Daoy (cell line): ENCODE measurements at places on chromosomes 1 and 21. TPM values are rescaled to one million over a fixed set of nuclear protein-coding genes. Genes with fewer than 3 reads are reported as not detected.

- no peak for DNase-seq
Observed at GRCh38 chr21:45962531-45963231, 18.9 kb upstream of the COL6A1 start.

The RHCE gene
- 0.23 and 0.65 TPM in 2 replicates for total RNA-seq

The PLCH2 gene
- 0.06 TPM in 1 of 2 replicates, not detected in the other for total RNA-seq

DNA sequence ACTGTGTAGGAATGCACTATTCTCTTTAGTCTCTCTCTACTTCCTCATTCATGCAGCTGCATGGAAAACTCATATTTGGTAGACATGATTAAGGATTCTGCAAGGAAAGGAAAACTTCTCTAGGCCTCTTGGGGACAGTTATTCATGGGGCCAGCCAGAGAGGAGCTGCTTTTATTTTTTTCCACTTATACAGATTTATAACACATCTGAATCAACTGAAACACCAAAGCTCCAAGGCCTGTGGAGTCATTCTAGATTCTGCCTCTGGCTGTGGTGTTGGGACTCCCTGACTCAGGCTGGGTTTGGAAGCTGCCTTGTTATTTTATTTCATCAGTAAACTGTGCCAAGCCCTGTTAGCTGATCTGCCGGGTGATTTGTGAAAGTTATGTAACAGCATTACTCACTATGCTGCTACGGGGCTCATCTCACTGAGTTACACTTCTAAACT lies 83.9 kb upstream of the EDEM3 start:
- DNase-seq: peak; percentile 73

The HSPB7 gene
- total RNA-seq: 0.17 TPM in 1 of 2 replicates, not detected in the other

The LCK gene
- 0.06 TPM in 1 of 2 replicates, not detected in the other for total RNA-seq

- DNase-seq: peak; percentile 37
Observed at GRCh38 chr21:37367336-37367702, 746 bp downstream of the DYRK1A start.

DNA sequence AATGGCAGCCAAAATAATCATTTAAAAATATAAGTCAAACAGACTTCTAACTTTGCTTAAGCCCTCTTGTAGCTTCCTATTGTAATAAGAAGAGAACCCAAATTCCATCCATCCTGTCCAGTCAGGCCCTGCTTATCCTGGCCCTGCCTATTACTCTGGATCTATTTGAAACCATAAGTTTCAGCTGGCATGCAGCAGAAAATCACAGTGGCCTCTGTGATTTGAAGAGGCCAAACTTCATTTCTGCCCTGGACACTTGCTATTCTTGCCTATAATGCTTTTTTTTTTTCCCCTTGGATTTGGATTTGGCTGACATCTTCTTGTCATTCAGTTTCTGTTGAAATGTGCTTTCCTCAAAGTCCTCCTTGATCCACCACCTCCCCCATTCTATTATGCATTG lies 642.8 kb downstream of the USP25 start:
- no peak for DNase-seq

- DNase-seq: peak; percentile 93
Observed at GRCh38 chr1:43453442-43454269, at the start of gene HYI. HYI (minus strand) TSS chr1:43453931; CDS start chr1:43453793, 138 bp downstream.

GRCh38 chr1:113934006-113934405 lies 4.9 kb downstream of the HIPK1 start:
- no peak for DNase-seq

DNA sequence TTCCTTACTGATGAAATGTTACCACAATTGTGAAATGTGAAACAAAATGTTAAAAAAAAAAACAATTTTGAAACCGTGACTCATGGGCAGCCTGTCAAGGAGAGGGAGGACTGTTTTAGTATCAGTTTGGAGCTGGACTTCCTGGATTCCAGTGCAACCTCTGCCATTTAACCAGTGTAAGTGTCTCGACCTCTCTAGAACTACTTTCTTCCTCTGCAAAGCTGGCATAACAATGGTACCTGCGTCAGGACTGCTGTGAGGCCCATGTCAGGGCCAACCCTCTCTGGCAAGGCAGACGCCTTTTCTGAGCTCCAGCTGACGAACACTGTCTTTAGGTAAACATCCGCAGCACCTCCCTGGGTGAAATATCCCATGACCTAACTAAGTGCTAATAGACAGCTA lies 20.9 kb downstream of the URB1 start:
- no peak for DNase-seq

GRCh38 chr1:175713381-175713780 lies 30.0 kb downstream of the TNR start:
- DNase-seq: no peak

DNA sequence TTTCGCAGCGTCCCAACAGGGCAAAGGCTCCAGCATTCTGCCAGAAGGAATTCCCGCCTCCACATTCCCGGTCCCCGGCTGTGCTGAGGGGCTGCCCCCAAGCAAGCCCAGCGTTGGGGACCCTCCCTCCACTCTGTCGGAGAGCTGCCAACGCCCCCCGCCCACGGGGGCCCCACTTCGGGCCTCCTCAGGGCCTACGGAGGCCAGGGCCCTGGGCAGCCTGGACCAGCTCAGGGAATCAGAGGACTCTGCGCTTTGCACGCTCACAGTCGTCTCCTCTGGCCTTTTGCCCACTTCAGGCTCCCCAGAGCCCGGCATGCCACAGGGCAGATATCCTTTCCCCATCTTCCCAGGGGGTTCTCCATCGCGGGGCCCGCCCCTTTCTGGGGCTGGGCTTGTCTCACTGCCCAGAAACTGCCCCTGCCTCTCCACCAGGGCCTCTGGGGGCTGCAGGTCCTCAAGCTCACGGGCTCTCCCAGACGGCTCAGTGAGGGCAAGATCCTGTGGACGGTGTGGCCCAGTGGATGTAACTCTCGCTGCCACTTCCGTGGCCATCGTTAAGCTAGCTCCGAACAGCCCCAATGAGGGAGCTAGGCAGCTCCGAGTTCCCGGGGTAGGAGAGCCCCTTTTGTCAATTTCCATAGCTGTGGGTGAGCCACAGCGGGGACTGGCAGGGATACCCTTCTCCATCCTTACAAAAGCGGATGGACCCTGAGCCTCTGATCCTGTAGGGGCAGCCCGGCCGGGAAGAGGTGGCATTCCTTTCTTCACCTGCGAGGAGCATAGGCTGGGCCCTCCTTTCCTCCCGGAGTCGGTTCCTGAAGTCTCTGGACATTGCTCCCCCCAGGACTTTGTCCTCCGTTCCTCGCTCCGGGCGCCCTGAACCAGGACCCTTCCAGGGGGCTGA lies 2.8 kb downstream of the ITPKB start:
- DNase-seq: no peak
